Epithelial cell of umbilical artery (primary cell): ENCODE measurements at places on chromosomes 1 and 21. TPM values are rescaled to one million over a fixed set of nuclear protein-coding genes. Genes with fewer than 3 reads are reported as not detected.

Gene HSD3B1
- total RNA-seq: not detected in 2 replicates

Gene FCRL6
- under 0.01 and 0.30 TPM in 2 replicates for total RNA-seq

Gene CD52
- total RNA-seq: not detected in 2 replicates

Gene FCRLA
- not detected in 2 replicates for total RNA-seq

Gene CYP4A22
- not detected in 2 replicates for total RNA-seq

Gene SLAMF6
- total RNA-seq: not detected in 2 replicates

Gene SPATA1
- total RNA-seq: 1.6 TPM in 1 of 2 replicates, not detected in the other

Gene TMEM63A
- total RNA-seq: 5.8 and 15.8 TPM in 2 replicates

Gene TSHB
- not detected in 2 replicates for total RNA-seq

Gene PCP4L1
- total RNA-seq: not detected in 2 replicates

Gene CDK18
- 0.46 TPM in 1 of 2 replicates, not detected in the other for total RNA-seq

Gene BGLAP
- total RNA-seq: 0.61 and 0.65 TPM in 2 replicates

Gene OSCP1
- total RNA-seq: 4.9 and 5.5 TPM in 2 replicates

Gene UBR4
- total RNA-seq: 64.7 and 70.2 TPM in 2 replicates

Gene RAB13
- 37.4 and 44.2 TPM in 2 replicates for total RNA-seq

Gene CCT8
- 395 and 458 TPM in 2 replicates for total RNA-seq

Gene RIPK4
- total RNA-seq: not detected in 2 replicates

Gene FAM89A
- total RNA-seq: 24.7 and 37.1 TPM in 2 replicates

Gene CRYBG2
- total RNA-seq: under 0.01 TPM in 1 of 2 replicates, not detected in the other

Gene G0S2
- total RNA-seq: 0.32 and 1.1 TPM in 2 replicates

Gene SMIM34
- total RNA-seq: not detected in 2 replicates

Gene KCNK1
- 5.2 and 7.5 TPM in 2 replicates for total RNA-seq

Gene FAM72C
- total RNA-seq: 0.65 and 1.2 TPM in 2 replicates

Gene LCE1C
- not detected in 2 replicates for total RNA-seq

Gene TRAF3IP3
- under 0.01 TPM in 1 of 2 replicates, not detected in the other for total RNA-seq

Gene ATP1A2
- not detected in 2 replicates for total RNA-seq

Gene KLHDC9
- 0.65 and 2.9 TPM in 2 replicates for total RNA-seq

Gene C1orf141
- total RNA-seq: not detected in 2 replicates

Gene SH2D5
- total RNA-seq: 0.32 and 0.46 TPM in 2 replicates

Gene C1QC
- total RNA-seq: not detected in 2 replicates

Gene ATP1A4
- total RNA-seq: not detected in 2 replicates

Gene CCDC190
- 2.9 and 4.3 TPM in 2 replicates for total RNA-seq

Gene FAM3B
- not detected in 2 replicates for total RNA-seq

Gene BTF3L4
- total RNA-seq: 79.3 and 102 TPM in 2 replicates

Gene KLF17
- total RNA-seq: not detected in 2 replicates

Gene TSPAN2
- total RNA-seq: 2.6 and 3.6 TPM in 2 replicates

Gene PLEKHA6
- 1.9 and 2.4 TPM in 2 replicates for total RNA-seq

Gene BMP8B
- total RNA-seq: under 0.01 and 0.15 TPM in 2 replicates

Gene OR2L5
- total RNA-seq: not detected in 2 replicates

Gene PTPRF
- total RNA-seq: 54.7 and 58.5 TPM in 2 replicates

Gene LDLRAP1
- 10.4 and 11.4 TPM in 2 replicates for total RNA-seq

Gene ZYG11A
- total RNA-seq: 0.65 and 0.91 TPM in 2 replicates

Gene CELA3A
- not detected in 2 replicates for total RNA-seq

Gene MCOLN2
- not detected in 2 replicates for total RNA-seq

Gene GJB5
- total RNA-seq: not detected in 2 replicates

Gene PALMD
- 108 and 133 TPM in 2 replicates for total RNA-seq

Gene HAO2
- total RNA-seq: not detected in 2 replicates
